ENCODE measurements at places on chromosomes 7 and 10. TPM values are rescaled to one million over a fixed set of nuclear protein-coding genes. Genes with fewer than 3 reads are reported as not detected.

The FAM25G gene
- total RNA-seq: not detected

The TAS2R40 gene
- not detected for total RNA-seq

The HIBADH gene
- total RNA-seq: 79.8 TPM

The WNT8B gene
- total RNA-seq: not detected

The GPER1 gene
- total RNA-seq: 29.8 TPM

The CPA5 gene
- total RNA-seq: not detected
